ENCODE measurements at places on chromosomes 11 and 22.

DNA sequence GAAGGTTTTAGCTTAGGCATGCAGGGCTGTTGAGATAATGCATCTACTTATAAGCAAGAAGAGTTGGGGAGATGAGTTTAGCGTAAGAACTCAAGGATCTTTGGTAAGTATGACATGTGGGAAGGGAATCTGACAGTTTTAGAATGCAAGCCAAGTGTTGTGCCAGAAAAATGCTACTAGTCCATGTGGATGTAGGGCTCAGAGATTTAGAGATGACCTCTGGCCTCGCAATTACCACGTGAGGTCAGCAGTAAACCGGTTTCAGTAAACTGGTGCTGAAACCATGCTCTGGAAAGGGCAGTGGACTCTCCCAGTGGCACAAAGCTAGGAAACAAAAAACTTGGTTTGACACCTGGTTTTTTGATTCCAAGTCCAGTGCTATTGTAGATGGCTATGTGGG is 18.9 kb downstream of the MRPL16 start:
- no peak for DNase-seq

DNA sequence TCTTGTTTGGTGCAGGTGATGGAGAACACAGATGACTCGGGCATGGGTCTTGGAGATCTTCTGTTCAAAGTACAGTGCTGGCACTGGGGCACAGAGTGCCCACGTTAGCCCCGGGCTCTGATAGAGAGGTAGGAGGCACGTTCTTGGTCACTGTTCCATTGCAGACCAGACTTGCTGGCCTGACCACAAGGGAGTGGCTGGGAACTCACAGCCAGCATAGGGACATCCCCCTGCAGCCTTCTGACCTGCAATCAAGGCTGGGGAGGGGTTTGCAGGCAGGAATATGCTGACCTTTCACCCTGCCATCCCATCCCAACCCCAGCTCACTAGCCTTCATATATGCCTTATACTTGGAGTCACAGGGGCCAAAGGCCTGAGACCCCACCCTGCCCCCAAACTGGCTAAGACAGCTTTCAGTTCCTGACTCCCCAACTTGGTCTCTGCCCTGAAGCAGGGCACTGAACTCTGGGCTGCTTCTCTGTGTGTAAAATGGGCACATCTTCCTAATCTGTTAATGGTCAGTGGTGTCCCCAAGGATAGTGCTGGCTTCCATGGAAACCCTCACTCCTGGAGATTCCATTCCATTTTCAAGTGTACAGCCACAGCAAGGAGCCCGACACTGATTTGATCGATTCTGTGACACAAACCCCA is 4.6 kb downstream of the MRPL49 start:
- no peak for DNase-seq

GRCh38 chr11:131889760-131890581 is 519.6 kb downstream of the NTM start:
- no peak for DNase-seq

GRCh38 chr11:24794064-24794463 is 297.2 kb downstream of the LUZP2 start:
- no peak for DNase-seq

DNA sequence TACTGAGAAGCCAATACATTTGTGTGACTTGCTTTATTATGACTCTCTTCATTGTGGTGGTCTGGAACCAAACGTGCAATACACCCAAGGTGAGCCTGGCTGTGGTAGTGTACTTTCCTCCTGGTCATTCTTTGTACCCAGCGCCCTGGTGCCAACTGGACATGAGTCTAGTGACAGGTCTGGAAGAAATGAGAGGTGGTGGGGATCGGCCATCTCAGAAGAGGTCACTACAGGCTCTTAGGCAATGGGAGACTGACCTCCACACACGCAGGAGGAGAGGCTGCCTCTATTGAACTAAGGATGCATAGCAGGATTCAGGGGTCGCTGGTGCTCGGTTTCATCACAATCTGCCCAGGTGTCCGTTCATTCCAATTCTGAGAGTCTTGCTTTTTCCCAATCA is 56.4 kb upstream of the RTL6 start:
- no peak for DNase-seq

- no peak for DNase-seq
Observed at GRCh38 chr11:84958295-84958694, 668.8 kb downstream of the DLG2 start.

DNA sequence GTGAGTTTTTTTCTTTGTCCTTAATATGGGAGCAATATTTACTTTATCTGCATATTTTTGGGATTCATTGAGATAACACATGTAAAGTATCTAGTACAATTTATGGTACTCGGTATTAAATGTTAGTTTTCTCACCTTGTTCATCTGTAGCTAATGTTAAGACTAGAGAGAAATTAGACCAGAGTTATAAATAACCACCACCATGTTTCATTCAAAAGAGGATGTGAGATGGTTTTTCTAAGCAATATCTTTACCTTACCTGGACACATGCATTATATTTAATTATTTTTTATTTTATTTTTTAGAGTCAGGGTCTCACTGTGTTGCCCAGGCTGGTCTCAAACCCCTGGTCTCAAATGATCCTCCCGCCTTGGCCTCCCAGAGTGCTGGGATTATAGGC is 18.4 kb downstream of the ARHGAP42 start:
- DNase-seq = no peak

- DNase-seq = no peak
Observed at GRCh38 chr11:56706486-56706885, 7.6 kb downstream of the OR9G1 start.

DNA sequence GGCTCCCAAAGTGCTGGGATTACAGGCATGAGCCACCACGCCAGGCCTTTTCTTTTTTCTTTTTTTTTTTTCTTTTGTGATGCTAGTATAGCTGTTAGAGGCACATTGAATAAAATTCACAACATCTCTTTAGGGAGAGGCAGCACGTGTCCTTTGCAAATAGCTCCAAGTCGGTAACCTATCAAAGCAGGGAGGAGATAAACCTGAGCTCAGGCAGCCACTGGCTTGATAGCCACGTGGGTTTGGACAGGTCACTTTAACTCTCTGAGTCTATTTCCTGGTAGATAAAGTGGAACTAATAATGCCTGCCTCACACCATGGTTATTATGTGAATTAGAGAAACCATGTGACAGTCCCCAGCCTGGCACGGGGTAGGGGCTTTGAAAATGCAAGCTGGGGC is 43.1 kb upstream of the ATXN10 start:
- no peak for DNase-seq

DNA sequence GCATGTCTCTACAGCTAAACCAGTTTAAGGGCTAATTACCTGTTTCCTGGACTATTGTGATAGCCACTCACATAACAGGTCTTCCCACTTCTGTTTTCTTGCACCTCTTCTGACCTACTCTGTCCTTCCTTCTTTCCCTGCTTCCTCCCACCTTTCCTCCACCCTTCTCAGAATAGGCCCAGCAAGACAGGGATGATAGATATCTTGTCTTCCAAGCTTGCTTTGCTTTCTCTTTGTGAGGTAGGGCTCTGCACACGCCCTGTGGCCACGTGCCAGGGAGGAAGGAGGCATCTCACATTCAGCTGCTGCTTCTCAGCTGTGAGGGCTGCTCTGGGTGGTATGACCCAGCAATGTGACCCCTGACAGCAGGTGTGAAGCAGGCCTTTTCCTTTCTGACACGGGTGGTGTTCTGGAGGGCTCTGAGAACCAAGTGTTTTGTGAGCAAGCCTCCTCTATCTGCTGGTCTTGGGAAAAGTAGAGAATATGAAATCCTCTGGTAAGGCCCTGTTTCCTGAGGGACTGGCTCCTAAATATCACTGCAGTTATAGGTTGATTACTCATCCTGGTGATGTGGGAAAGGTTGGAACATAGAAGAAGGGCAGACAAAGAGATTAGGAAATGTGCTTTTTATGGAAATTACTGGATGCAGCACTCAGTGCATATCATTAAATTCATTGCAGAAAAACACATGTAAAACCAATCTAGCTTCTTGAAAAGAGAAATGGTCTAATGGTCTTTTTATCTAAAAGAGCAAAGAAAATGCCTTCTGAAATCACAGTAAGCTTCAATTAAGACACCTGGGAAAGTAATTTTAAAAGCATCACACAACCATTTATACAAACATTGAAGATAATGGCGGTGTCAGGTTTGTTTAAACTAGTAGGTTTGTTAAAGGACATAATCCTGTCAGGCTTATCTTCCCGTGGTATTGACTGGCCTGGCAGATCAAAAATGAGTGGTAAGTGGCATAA is 8.5 kb downstream of the AMOTL1 start:
- DNase-seq = no peak

DNA sequence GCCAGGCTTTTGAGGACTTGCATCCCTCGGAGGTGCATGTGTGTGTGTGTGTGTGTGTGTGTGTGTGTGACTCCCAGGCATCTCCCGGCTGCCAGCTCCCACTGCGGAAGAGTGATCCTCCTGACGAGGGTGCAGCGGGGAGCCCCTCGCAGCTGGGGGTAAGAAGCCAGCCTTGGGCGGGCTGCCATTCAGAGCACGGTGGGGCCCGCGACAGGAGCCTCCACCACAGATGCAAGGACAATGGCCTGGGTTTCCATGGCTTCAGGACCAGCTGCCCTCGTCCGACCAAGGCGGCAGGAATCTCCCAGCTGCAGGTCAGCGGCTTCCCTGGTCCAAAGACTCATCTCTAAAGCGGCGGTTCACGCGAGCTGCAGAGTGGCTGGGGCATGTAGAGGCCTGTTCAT is 908.5 kb downstream of the BRD1 start:
- DNase-seq = no peak

GRCh38 chr11:80843266-80843974 is 1402.6 kb upstream of the TENM4 start:
- DNase-seq = no peak

DNA sequence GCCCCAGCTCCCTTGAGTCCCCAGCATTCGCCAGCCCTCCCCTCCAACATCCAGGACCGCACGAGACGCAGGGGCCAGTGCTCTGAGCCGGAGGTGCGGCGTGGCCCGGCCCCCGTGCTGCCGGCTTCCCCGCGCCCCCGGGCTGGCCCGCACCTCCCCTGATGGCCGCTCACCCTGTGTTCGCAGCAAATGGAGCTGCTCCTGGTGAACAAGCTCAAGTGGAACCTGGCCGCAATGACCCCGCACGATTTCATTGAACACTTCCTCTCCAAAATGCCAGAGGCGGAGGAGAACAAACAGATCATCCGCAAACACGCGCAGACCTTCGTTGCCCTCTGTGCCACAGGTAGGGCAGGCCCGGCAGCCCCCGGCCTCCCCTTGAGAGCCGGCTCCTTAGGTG is 2.7 kb downstream of the CCND1 start:
- no peak for DNase-seq

- no peak for DNase-seq
Observed at GRCh38 chr11:109885006-109885405, 208.2 kb upstream of the ZC3H12C start.

- no peak for DNase-seq
Observed at GRCh38 chr11:60763692-60764369, 7.2 kb downstream of the MS4A15 start.

DNA sequence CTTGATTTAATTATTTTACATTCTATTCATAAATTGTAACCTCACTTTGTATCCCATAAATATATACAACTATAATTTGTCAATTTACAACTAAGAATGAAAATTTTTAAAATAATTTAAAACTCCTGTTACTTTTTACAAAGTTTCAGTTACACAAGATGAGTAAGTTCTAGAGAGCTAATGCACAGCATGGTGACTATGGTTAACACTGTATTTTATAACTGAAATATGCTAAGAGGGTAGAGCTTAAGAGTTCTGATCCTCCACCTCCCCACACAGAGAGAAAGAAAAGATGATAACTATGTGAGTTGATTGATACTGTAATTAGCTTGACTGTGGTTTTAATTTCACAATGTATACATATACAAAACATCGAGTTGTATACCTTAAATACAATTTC is 412.5 kb upstream of the DDI1 start:
- no peak for DNase-seq

GRCh38 chr22:36331306-36331911 is 56.4 kb downstream of the MYH9 start:
- DNase-seq = peak; percentile 90

- no peak for DNase-seq
Observed at GRCh38 chr11:106329273-106330018, 252.0 kb downstream of the AASDHPPT start.

- DNase-seq = no peak
Observed at GRCh38 chr11:71454470-71455113, 1.6 kb downstream of the NADSYN1 start.

GRCh38 chr11:72497731-72498130 is 63.4 kb upstream of the CLPB start:
- DNase-seq = no peak

DNA sequence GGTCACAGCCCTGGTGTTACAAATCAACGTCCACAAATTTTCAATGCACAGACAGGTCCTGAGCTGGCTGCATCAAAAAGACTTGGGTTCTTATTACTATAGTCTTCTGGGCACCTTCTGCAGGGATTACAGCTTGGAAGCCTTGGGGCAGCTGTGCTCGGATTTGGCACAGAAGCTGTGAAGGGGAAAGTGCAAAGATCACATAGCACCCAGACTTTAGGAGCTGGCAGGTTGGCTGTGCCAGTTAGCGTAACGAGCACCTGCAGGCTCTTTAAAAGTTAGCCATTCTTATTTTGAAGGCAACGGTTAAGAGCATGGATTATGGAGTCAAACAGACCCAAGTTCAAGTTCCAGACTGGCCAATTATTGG is 100.4 kb downstream of the ARL14EP start:
- DNase-seq = no peak

DNA sequence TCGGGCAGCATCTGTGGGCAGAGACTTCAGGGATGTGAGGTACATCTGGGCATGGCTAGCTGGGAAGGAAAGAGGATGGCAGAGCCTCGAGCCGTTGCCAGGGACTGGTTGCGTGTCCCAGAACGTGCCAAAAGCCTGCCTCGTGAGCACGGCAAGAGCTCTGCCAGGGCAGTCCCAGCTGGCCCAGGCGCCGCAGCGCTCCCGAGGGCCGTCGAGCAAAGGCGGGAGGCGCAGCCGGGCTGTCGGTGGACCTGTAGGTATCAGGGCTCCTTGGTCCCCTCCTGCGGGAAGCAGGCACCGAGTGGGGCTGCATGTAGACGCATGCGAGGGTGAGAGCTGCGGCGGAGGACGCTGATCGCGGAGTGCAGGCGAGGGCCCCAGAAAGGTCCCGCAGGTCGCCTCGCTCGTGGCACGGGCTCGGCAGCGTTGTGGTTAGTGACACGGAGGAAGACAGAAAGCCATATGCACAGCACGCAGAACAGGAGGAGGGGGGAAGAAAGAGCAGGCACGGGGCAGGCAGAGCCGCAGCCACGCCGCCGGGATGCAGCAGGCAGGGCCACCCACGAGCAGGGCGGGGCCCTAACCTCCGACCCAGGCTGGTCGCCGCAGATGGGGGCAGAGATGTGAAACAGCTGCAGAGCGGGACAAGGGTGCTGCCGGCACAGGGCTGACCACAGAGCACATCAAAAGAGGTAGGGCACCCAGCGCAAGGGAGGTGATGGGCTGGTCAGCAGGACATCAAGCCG is 18.0 kb downstream of the LSP1 start:
- no peak for DNase-seq

- DNase-seq = no peak
Observed at GRCh38 chr11:96257972-96258934, 84.7 kb downstream of the MAML2 start.

DNA sequence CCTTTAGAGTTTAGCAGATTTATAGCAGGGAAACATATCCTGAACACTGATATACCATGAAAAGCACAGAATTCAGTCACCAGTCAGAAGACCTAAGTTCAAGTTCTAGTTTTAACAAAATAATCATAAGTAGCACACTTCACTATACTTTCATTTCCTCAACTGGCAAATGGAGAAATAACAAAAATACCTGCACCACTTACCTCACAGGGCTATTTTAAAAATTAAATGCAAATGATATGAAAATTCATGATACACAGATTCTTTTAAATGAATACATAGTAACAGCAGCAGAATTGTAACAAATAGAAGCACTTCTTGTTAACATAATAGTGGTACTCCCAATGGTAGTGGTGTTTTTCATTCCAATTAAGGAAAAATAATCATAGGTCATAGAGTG is 139.0 kb downstream of the FCHSD2 start:
- peak; percentile 52 for DNase-seq

Data from GM12864 (cell line).